Heart right ventricle (tissue), 16 donors: ENCODE measurements at places on chromosomes 1 and 21.

DNA sequence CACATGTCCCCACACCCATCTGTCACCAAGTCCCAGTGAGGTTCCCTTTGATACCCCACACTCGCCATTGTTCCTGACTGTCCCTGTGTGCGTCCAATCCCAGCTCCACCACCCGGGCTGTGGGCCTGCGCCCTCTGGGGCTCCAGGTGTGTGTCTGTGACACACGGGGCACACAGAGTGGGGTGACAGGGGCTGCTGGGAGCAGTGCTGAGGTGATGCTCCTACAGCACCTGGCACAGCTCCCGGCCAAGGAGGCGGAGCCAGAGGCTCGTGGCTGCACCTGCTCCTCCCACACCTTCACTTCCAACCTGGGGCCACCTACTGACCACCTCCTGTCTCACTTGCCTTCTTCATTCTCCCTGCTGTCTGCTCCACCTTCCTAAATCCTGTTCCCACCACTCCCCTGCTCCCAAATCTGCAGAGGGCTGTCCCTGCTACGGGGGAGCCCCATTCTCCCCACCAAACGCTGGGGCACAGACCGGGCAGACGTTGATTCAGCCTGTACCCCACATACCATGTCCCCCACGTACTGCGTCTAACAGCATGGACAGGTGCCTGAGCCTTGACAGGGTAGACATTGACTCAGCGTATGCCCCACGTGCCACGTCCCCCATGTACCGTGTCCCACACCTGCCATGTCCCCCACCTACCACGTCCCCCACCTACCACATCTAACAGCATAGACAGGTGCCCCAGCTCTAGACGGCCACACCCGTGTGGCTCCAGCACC lies 16.4 kb downstream of the WDR4 start:
- DNase-seq = no peak

- DNase-seq = no peak
Observed at GRCh38 chr1:160657250-160657781, 10.5 kb upstream of the SLAMF1 start.

- DNase-seq = no peak
Observed at GRCh38 chr1:22490309-22490708, 38.7 kb downstream of the ZBTB40 start.

GRCh38 chr1:214351551-214352277 lies 70.8 kb downstream of the SMYD2 start:
- no peak for DNase-seq

GRCh38 chr21:37168666-37169065 lies 95.6 kb downstream of the TTC3 start:
- DNase-seq = no peak

DNA sequence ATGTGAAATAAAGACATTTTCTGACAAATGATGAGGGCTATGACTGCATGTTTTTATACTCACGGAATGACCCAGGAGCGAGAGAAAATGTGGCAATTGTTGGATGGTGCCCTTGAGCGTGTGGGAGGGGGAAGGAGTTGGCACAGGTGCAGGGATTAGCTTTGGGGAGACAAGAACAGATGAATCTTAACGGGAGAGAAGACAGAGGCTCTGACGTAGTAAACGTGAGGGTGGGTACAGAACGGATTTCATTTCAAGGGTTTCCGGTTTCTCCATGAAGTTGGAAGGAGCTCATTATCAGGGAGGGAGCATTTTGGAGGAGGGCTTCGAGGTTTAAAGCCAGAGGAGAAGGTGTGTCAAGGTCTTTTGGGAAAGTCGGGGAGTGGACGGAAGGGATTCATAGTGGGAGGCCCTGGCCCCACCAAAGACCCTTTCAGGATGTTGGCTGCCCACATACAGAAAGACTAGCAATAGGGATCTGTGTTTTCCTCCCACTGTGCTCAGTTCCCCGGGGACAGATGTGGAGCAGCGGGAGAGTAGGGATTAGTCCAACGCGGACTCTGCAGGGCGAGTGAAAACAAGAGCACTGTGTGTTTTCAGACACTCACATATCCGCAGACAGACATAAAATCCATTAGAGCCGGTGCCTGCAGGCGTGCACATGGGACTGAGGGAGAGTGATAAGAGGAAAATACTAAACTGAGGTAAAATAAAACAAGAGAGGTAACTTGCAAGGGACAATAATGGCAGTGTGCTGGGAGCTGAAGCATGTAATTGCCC lies 584.1 kb downstream of the AJAP1 start:
- no peak for DNase-seq

DNA sequence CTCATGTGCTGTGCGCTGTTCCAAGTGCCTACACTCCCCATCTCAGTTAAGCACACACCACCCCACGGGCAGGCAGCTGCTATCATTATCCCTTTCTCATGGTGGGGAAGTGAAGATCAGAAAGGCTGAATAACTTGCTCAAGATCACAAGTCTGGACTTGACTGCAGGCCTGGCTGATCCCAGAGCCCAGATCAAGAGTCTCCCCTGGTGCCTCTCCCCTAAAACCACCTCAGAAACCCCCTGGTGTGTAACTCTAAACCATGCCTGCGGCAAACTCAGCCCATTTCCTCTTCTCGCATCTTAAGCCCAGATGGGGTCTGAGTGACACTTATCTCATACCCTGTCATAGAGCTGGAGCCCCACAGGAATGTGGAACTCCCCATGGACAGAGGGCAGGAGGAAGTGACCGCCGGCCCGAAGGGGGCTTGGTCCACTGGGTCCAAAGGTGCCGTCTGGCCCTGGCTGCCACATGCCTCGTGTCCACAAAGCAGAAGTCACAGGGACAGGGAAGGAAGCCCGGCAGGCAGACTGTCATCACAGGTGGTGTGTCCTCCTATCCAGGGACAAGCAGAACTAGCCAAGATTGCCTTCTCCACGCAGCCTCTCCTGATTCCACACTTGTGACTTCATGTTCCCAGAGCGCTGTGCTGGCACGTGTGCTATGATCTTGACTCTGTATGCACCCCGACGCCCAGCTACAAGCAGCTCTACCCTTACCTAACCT lies 92.1 kb downstream of the SYF2 start:
- DNase-seq = no peak

GRCh38 chr1:115526900-115527299 lies 114.9 kb upstream of the VANGL1 start:
- DNase-seq = no peak

DNA sequence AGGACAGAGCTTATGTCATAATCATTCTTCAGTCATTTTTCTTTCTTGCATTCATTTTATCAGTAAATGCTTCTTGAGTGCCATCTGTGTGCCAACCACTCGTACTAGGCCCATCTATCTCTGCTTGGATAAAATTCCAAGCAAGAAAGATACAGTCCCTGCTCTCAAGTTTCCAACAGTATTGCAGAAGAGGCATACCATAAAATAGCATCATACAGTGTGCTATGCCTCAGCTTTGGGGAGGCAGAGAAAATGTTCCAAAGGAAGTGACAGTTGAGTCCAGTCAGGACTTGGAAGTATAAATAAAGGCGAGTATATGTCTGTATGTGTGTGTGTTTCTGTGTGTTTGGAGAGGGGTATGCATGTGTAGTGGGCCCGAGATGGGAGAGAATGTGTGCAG lies 113.4 kb upstream of the HOOK1 start:
- DNase-seq = no peak
